Right lung (tissue), 10 donors: ENCODE measurements at places on chromosomes 5 and 9.

- no peak for DNase-seq
Observed at GRCh38 chr5:13536933-13537332, 407.6 kb downstream of the DNAH5 start.

GRCh38 chr5:40627706-40628105, 52.0 kb upstream of the PTGER4 start:
- DNase-seq = no peak

DNA sequence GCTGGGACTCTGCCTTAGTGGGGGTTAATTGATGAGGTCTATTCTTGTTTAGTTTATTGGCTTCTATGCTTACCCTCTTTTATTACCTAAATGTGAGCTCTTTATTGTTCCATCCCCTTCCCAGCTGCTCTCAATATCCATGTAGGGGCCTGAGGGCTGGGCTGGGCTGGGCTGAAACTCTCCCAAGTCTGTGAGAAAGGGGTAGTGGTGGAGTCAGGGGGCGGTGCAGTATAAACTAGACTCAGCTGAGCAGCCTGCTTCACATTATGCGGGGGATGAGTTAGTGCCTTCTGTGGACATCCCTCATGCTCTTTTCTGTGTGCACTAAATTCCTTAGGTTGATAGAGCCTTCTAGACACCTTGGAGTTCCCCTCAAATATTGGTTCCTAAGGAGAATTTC, 451.8 kb upstream of the PTGER4 start:
- DNase-seq = no peak

DNA sequence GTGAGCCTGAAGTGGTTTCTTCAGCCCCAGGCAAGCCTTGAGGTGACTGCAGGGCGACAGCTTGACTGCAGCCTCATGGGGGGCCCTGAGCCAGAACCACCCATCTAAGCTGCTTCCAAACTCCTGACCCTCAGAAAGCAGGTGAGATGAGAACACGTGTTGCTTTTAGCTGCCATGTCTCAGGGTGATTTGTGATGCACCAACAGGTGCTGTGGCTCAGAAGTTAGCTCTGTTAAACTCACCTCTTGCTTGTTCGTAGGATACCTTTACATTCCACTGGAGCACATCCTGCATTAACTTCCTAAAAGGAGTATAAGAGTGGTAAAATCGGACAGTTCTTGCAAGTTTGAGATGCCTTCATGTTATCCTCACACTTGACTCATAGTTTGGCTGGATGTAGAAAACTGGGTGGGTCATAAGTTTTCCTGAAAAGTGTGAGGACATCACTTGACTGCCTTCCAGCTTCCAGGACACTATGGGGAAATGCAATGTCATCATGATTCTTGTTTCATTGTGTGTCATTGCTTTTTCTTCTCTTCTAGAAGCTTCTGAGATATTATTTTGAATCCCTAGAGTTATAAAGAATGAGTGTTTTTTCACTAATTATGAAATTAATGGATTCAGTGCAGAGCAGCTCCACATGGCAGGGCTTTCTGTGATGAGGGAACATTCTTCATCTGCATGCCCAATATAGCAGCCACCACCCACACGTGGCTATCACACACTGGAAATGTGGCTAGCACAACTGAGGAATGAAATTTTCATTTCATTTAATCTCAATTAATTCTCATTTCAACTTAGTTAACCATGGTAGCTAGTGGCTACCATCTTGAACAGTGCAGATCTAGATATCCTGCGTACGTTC, 92.3 kb downstream of the HSD17B3 start:
- DNase-seq = no peak

- no peak for DNase-seq
Observed at GRCh38 chr5:80193401-80193800, 62.4 kb downstream of the SERINC5 start.

DNA sequence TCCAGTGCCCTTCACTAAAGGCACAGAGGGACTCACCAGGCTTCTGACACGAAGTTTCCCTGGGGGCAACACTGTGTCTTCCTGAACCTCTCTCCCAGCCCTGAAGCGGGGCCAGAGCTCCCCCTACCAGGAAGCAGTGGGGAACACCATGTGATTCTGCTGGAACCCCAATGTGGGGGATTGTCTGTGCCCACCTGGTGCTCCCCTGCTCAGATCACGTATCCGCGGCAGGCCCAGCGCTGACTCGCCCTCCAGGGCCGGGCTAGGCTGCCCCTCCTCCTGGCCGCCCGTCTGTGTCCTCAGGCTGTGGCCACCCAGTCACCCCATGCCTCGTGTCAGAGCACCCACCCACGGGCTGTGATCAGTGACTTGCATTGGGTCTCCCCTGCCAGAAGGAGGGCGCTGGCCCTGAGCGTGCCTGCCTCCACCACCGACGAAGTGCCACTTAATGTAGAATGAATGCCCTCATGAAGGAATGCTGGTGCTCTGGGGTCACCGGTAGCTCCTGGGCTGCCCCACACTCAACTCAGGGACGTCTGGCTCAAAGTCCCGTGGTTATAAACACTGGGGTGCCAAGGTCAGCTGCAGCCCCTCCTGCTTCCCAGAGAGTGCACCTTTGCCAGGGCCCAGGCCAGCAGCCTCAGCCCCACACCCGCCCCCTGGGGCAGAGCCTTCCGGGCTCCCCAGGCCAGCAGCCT, 22.1 kb downstream of the SARDH start:
- DNase-seq = no peak

- DNase-seq = no peak
Observed at GRCh38 chr9:100465274-100465673, 7.7 kb upstream of the TMEFF1 start.

DNA sequence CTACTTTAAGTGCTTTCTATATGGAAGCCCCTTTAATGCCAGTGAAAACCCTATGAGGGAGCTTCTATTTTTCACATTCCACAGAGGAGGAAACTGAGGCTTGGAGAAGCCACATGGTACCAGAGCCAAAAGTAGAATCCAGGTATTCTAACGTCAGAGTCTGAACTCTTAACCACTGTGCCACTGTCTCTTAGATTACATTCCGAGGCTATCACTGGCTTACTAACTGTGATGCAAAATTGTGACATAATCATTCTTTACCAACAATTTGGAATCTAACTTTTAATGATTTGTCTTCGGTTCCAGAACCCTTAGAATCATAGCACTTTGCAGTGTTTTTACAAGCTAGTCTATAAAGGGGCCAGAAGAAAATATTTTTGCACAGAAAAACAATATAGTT, 59.2 kb downstream of the SLC1A3 start:
- DNase-seq = no peak

- DNase-seq = no peak
Observed at GRCh38 chr5:172185096-172185461, 2.9 kb downstream of the STK10 start.

- no peak for DNase-seq
Observed at GRCh38 chr5:122858451-122858850, 13.0 kb downstream of the SNX24 start.

- no peak for DNase-seq
Observed at GRCh38 chr9:21082671-21083070, 4.9 kb upstream of the IFNB1 start.

- no peak for DNase-seq
Observed at GRCh38 chr9:121278477-121279261, 10.7 kb downstream of the GSN start.

- no peak for DNase-seq
Observed at GRCh38 chr5:2594701-2595100, 156.8 kb downstream of the IRX2 start.

GRCh38 chr9:100098046-100098886, 534 bp downstream of the ERP44 start:
- DNase-seq = peak; percentile 28

DNA sequence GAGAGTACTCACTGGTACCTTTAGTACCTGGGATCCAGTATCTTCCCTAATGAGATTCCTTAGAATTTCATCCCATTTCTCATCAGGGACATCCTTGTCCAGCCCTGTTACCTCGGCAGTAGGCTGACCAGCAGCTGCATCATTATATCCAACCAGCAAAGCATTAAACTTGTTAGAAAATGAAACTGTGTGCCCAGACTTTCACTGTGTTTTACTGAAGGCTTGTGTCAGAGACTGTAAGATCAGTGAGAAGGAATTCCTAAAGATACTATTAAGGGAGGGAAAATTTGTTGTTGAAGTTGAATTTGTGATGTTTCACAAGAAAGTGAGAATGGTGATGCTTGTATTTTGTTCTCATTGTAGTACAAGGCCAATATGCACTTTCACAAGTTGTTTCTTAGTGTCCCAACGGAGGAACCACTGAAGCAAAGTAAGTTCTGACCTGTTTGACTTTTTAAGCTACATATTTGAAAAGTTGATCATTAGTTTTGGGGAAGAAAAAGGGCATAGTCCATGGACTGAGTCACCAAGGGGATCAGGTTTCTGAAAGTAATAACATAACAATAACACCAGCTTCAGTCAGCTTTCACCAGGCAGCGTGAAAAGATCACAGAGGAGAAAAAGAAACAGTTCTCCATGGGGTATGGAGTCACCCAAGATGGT, 48.8 kb downstream of the GRAMD2B start:
- no peak for DNase-seq

DNA sequence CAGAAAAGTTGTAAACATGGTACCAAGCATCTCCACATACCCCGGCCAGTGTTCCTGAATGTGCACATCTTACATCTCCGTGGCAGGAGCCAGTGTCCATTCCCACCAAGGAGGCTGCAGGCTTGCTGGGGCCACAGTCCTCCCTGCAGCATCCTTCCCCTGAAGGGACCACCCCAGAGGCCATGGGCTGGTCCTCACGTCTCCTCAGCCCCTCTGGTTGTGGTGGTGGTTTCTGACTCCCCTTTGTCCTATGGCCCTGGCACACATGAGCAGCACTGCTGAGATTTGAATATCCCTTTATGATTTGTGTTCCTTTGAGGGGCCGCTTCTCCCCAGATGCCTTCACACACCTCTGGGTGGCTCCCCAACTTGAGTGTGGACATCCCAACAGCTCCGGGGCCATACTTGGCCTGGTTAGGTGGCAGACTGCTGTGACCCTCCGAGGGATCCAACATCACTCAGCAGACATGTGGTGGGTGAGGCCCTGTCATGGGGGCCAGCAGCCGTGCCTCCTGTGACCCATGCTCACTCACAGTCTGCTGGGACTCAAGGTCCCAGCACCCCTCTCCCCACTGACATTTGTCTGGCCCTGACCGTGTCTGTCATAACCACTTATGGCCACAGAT, 14.3 kb downstream of the PHF2 start:
- DNase-seq = no peak

DNA sequence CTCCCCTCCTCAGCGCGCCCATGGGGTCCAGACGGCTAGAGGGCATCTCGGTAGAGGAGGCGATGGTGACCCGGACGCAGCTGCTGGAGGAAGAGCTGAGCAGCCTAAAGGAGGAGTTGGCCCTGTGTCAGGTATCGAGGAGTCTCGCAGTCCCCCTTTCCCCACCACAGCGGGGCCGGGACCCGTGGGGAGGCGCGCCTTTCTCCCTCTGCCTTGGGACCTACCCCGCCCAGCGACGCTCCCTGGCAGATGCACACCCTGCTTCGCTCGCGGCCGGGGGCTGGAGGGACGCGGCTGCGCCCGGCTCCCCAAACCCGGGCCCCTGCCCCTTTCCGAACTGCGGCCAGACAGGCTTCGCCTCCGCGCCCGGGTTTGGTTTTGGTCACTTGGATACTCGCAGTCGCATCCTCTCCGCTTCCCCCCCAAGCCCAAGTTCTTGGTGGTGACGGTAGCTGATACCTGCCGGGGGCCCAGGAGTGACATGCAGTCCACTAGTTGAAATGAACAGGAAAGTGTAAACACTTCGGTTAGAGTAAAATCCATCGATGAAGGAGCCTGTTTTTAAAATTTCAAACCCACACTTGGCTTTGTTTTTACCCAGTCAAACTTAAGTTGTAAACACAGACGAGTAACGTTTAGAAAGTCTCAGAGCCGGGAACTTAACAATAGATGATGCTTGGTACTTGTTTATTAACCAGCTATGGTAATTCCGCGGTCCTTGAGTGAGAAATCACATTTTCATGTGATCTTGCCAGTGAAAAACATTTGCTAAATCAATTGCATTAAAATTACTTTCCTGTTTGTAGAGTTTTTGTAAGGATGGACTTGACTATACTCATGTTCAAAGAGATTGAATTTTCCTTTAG, 688 bp downstream of the CNTLN start:
- DNase-seq = peak; percentile 74

GRCh38 chr9:123784518-123784917, 145.4 kb downstream of the DENND1A start:
- DNase-seq = peak; percentile 35

GRCh38 chr5:113195251-113195650, 218.7 kb downstream of the DCP2 start:
- no peak for DNase-seq

GRCh38 chr9:121494192-121494591, 5.5 kb downstream of the GGTA1 start:
- DNase-seq = no peak

DNA sequence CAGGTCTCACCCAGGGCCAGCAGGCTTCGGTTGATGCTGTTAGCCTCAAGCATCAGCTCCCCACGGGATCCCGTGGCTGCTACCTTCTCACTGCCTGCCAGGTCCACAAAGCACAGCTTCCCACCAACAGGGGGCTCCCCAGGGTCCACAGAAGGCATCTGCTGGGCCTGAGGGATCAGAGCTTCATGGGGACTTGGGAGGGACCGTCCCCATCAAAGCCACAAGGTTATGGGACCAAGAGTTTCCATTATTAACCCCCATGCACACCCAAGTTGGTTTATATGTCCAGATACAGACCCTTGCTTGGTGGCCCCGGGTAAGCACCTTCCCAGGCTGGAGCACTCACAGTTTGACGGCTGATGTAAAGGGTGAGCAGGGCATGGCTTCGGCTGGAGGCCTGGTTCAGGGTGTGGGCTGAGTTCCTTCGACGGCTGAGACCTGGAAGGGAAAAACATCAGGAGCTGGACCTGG, 3.0 kb downstream of the KIF12 start:
- DNase-seq = no peak

DNA sequence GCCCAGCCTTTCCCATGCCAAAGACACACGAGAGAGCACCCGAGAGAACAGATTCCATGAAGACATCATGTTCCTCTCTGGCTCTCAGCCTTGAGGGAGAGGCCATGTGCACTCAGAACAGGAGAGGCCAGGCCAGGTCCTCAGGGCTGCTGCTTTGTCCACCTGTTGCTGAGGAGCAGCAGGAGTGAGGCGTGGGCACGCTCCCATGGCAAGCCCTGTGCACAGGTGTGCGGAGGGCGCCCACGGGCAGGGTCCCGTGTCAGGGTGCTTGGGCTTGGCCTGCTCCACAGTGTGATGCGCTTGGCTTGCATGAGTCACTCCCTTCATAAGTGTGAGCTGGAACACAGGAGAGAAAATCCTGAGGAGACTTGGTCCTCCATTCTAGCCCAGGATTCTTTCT, 27.4 kb downstream of the ZNF354A start:
- no peak for DNase-seq
